ENCODE measurements at places on chromosomes 7 and 10.

- peak; percentile 44 for DNase-seq
These were observed 105.4 kb upstream of the LAMB4 start for GRCh38 chr7:108235451-108236061.

- DNase-seq: no peak
These were observed 80.7 kb downstream of the ITGB8 start for GRCh38 chr7:20411372-20411771.

DNA sequence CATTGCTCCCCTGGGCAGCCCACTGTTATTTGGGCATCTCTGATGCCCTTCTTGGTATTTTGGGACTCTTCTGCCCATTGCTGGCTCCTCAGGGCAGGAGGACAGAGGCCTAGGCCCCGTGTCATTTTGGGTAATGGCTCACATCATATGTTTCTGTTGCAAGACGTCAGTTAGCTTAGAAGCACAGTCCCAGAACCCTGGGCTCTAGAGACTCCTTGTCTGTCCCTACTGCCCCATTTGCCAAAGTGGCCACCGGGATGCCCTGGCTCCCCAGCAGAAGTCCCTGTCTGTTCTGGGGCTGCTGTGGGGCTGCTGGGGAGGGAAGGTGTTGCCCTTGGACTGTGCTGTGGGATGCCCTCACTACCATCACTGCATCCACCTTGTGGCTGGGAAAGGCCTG lies 48.8 kb downstream of the ADCYAP1R1 start:
- DNase-seq: no peak

DNA sequence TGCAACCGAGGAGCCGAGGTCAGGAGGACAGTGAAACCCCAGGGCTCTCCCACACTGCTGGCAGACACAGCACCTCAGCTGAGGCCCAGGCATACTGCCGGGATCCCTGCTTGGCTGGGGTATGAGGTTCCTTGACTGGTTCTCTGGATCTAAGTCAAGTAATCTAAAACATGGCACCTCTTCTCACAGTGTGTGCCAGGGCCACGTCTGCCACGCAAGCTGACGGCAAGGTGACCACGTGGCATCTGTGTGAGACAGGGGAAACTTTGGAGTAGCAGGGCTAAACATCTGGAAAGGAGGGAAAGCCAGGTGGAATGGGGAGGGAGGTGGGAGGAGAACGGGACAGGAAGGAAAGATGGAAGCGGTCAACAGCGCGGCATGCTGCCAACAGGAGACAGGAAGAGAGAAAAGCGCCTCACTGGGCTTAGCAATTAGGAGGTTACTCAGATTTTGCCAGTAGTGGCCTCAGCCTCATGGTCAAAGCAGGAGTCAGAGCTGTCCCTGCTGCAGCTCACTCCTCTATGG lies 103.7 kb downstream of the CXCL12 start:
- no peak for DNase-seq

GRCh38 chr10:73723516-73723915 lies 20.7 kb upstream of the SEC24C start:
- no peak for DNase-seq

DNA sequence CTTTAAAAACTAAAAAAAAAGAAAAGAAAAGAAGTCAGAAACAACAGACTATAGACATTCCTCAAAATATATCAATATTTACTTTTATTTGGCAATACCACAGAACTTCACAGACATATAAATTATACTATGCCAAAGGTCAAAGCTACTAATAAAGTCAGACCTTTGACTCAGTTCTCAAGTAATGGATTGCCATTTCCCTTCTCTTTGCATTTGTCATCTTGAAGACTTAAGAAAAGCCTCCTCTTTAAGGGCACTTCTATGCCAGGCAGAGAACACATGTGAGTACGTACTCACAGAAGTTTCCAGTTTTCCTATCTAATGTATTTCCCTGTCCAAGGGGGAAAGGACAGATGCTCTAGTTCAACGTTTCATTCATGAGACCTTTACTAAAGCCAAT lies 37.6 kb downstream of the TNPO3 start:
- no peak for DNase-seq

DNA sequence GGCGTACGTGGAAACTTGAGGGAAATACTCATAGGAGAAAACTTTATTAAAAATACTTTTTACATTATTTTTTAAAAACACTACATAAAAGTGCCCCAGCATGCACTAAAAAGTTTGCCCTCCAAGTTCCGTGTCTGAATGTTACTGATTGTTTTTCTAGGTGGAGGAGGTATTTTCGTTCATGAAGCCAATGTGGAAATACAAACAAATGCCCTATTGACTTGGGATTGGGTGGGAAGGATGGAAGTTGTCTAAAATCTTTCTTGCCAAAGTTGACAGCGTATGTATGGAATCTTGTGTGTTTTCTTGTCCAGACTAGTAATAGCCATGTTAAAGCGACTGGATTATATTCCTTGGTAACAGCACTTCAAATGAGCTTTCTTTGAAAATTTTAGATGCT lies 1.2 kb downstream of the PROSER2 start:
- no peak for DNase-seq

DNA sequence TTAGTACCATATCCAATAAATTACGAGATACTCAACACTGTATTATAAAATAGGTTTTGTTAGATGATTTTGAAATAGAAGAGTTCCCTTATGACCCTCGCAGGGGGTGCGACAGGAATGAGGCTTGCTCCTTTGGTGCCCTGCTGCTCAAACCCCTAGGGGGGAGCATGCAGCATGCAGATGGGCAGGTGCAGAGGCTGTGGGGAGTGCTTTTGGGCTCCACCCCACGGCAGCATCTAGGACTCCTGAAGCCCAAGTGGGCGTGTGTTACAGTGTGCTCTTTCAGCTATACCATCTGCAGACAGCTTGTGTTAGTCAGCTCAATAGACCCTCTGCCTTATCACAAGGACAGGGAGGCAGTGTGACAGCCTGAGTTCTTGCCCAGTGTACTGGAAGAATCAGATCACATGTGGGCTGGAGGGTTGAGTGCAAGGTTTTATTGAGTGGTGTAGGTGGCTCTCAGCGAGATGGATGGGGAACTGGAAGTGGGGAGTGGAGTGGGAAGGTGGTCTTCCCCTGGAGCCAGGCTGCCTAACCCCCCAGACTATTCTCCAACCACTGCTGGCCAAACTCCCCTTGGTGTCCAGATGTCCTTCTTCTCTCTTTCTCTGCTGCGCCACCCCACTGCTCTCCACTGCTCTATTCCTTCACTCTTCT lies 3.1 kb upstream of the MRC1 start:
- DNase-seq: no peak

DNA sequence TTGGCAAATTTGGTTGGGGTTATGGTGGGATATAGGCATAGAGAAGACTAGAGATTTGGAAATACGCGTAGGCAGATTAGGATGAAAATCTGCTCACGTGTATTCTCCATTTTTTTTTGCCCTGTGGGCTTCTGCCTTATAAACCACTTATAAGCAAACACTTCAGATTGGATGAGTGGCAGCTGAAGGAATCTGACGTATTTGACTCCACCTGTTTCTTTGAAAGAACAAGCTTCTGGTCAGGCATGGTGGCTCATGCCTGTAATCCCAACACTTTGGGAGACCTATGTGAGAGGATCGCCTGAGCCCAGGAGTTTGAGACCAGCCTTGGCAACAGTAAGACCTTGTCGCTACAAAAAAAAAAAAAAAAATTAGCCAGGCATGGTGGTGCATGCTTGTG lies 5.1 kb downstream of the STK31 start:
- no peak for DNase-seq

DNA sequence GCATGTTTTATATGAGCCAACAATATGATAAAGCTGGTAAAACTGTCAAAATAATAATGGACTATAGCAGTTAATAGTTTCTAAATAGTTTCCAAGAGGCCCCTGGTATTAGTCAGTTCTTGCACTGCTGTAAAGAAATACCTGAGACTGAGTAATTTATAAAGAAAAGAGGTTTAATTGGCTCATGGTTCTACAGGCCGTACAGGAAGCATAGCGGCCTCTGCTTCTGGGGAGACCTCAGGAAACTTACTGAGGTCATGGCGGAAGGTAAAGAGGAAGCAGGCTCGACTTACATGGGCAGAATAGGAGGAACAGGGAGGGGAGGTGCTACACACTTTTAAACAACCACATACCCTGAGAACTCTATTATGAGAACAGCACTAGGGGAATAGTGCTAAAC lies 104.6 kb downstream of the PPP1R9A start:
- DNase-seq: no peak

DNA sequence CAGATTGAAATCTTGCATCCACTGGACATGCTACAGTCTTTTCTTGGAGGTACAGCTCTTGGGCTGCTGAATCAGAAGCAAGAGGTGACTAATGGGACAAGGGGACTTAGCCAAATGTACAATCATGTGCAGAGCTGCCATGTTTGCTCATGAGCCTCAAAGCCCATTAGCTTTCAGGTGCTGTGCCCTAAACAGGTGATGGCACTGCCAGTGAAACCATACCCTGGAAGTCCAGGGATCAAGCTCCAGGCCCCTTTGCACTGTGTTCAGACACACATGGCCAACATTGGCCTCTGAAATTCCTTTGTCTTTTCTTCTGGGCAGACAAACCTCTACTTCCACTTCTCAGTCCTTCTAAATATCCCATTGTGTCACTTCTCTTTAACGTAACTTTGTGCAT lies 328.2 kb downstream of the GRID1 start:
- DNase-seq: no peak

DNA sequence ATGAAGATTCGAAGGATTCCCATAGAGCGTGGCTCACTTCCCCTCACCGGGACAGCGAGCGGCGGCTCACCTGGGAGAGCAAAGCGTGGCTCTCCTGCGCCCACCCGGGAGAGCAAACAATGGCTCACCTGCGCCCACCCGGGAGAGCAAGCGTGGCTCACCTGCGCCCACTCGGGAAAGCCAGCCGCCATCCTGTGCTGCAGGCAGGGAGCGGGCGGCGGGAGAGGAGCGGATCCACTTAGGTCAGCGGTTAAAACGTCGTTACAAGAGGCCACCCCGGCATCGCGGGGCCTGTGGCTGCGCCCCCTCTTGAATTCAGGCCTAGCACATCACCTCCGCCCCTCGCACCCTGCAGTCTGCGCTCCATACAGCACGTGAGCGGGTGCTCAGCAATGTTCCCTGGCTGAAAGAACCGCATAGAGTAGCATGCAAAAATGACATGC lies 461 bp upstream of the FIGNL1 start:
- no peak for DNase-seq

GRCh38 chr10:76229341-76229740 lies 797.9 kb downstream of the LRMDA start:
- no peak for DNase-seq

GRCh38 chr7:117993377-117994003 lies 120.2 kb upstream of the CTTNBP2 start:
- peak; percentile 44 for DNase-seq

DNA sequence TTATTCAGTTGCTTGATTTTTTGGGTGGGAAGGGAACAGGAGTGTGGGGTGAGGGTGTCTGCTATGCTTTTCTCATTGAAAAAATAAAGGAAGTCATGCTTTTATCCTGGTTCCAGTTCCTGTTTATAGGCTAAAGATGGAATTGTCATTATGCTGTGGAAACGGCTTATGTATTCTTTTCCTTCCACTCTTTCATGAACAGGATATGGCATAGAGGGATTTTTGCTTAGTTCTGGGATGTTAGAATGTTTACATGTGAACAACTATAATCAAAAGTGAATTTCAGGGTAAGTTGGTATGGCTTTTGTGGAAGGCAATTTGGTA lies 35.9 kb upstream of the PTPN12 start:
- DNase-seq: no peak

DNA sequence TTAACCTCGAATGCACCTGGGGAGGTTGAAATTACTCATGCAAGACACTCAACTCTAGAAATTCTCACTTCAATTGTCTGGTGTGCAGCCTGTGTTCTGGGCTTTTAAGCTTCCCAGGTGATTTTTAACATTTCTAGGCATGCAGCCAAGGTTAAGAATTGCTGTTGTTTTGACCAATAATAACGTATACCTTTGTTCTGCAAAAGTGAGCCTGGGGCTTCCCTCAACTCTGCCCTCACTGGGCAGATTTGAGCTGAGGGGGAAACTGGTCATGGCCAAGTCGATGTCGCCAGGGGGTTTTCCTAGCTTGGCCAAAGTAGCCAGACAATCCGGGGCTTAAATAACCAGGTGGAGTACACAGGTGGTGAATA lies 568 bp downstream of the PRSS2 start:
- DNase-seq: no peak

- DNase-seq: no peak
These were observed 46.2 kb downstream of the ZNF438 start for GRCh38 chr10:30985512-30985911.

- DNase-seq: no peak
These were observed at the start of gene BMPR1A for GRCh38 chr10:86756511-86757112. BMPR1A (plus strand) TSS chr10:86756619; CDS start chr10:86876019, 119,400 bp downstream.

DNA sequence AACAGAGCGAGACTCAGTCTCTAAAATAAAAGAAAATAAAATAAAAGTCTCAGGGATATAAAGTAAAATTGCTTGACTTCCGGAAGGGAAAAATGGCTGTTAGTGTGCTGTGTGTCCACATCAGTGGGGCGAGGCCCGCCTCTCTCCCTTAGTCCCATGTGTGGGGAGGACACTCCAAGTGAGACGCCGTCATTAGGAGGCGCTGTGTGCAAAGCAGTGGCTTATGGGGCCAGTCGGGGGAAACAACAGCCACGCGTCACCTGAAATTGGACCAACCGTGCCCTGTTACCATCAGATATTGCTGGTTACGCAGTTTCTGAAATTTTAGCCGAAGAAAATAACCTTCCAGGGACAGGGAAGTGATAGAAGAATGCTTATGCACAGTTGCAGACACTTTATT lies 15.8 kb downstream of the SFXN4 start:
- no peak for DNase-seq

GRCh38 chr7:16323313-16323712 lies 98.0 kb downstream of the CRPPA start:
- no peak for DNase-seq

DNA sequence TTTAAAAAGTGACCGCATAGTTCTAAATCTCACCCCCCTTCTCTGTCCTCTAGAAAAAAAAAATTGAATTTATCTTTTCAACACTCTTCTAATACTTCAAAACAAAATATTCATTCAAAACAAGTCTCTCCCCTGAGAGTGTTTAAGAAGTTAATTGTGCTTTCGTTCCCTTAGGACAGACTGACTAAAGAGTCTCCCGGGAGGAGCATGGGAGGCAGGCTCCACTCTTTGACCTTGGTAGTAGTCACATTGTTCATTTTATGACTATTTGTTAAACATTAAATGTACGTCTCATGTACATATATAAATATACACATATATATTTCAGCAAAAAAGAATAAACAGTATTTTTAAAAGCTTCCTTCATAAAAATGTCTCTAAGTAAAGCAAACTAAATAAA lies 35.3 kb upstream of the SPOCK2 start:
- DNase-seq: no peak

DNA sequence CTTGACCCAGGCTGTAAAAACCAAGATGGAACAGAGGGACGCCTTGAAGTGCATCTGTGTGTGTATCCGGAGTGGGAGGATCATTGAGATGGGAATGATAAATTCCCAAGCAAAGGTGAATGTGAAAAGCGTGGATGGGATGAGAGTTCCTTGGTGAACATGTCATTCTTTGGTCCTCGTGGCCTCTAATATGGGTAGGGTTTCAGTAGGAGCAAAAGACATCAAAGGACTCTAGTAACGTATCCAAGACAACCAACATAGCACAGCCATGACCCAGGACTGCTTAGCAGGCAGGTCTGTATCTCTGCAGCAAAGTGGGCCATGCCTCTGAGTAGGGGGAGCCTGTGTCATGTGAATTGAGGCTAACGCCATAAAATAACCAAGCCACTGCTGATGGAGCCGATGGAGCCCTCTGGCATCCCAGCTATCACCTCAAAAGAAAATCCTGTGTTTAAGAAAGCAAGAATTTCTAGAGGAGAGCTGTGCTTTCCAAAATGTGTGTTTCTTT lies 98.6 kb downstream of the CCDC3 start:
- no peak for DNase-seq
